ENCODE measurements at places on chromosomes 3 and 15.

GRCh38 chr3:89851974-89852621, 744.7 kb downstream of the EPHA3 start:
- DNase-seq, result no peak

DNA sequence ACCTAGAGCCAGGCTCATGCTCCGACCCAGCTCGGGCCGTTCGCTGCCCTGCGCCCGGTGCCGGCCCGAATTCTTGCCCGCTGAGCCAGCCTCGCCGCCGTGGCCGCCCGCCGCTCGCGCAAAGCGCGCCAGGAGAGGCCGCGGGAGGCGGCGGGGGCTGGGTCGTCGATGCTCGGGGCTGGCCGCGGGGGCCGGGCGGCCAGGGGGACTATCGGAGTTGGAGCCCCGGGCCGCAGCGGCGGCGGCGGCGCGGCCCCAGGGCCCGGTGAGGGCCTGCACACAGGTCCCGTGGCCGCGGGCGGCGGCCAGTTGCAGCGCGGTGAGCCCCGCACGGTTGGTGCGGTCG, 1.1 kb downstream of the ANKRD63 start:
- no peak for DNase-seq

DNA sequence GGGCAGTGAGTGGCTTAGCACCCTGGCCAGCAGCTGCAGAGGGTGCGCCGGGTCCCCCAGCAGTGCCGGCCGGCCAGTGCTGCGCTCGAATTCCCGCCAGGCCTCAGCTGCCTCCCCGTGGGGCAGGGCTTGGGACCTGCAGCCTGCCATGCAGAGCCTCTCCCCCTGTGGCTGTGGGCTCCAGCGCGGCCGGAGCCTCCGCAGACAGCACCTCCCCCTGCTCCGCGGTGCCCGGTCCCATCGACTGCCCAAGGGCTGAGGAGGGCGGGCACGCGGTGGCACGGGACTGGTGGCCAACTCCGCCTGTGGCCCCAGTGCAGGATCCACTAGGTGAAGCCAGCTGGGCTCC, 386.3 kb downstream of the CNTN4 start:
- no peak for DNase-seq

- DNase-seq, result no peak
These were observed 2.0 kb downstream of the HHATL start for GRCh38 chr3:42700366-42701288.

- no peak for DNase-seq
These were observed 20.1 kb upstream of the SECISBP2L start for GRCh38 chr15:49066372-49066771.

DNA sequence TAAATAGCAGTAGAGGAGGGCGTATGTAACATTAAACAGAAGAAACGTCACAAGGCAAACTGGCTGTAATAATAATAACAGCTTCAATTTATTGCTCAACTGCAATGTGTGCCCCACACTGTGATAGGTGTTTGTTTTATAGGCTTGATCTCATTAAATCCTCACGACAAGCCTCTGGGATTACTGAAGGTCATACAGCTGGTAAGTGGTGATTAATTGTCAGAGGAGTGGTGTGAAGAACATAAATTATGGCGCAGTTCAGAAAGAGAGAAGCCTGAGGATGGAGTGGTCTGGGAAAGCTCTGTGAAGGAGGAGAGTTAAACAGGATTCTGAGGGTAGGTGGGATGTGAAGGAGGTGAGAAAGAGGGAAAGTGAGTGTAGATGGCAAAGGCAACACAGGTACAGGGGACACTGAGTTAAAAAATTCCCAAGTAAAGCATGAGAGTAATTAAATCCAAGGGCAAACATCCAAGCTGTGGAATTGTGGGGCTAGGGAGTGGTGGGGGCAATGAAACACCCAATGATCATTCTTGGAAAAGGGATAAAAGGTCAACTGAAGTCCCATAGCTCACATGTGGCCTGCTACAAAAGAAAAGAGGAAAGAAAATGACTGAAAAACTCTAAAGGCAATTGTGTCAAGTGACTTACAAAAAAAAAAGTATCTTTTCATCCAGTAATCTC, 16.5 kb upstream of the GLCE start:
- DNase-seq, result no peak

GRCh38 chr15:69703532-69704187, 251.0 kb downstream of the RPLP1 start:
- DNase-seq, result no peak
